MCF 10A (cell line): ENCODE measurements at places on chromosomes 1 and 21. TPM values are rescaled to one million over a fixed set of nuclear protein-coding genes. Genes with fewer than 3 reads are reported as not detected.

DNA sequence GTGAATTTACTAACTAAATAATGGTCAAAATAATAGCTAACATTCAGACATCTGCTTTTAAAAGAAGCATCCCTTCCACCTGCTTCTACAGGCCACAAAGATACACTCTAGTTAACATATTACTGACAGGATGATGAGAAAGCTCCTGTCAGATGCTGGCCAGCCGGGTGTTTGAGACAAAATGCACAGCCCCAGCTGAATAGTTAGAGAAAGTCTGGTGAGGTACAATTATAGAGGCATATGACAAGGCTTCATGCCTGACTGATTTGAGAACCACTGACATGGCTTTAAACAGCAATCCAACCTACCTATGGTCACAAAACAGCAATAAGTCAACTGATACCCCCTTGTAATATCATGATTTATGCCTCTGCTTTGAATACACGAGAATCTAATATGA lies 137.0 kb downstream of the DENND1B start:
- no peaks in the 10 kb centered on the region for H3K27me3 ChIP-seq
- no peak overlapping the region for H3K27ac ChIP-seq
- peaks cover 12% of the 10 kb centered on the region for H3K36me3 ChIP-seq
- no peaks in the 10 kb centered on the region for H3K4me1 ChIP-seq

Gene KRTAP21-2
- total RNA-seq = not detected in 2 replicates

Gene NES
- total RNA-seq = not detected in 2 replicates

GRCh38 chr1:223621312-223621734 lies 44.2 kb downstream of the CAPN8 start:
- no peak overlapping the region for H3K4me3 ChIP-seq
- H3K27ac ChIP-seq = no peak overlapping the region
- H3K4me1 ChIP-seq = no peaks in the 10 kb centered on the region
- no peaks in the 10 kb centered on the region for H3K27me3 ChIP-seq
- no peaks in the 10 kb centered on the region for H3K36me3 ChIP-seq

Gene PIGR
- not detected in 2 replicates for total RNA-seq

Gene OPRD1
- not detected in 2 replicates for total RNA-seq

GRCh38 chr1:235902677-235903542 lies 36.2 kb upstream of the LYST start:
- no peaks in the 10 kb centered on the region for H3K27me3 ChIP-seq
- H3K4me1 ChIP-seq = peaks cover 45% of the 10 kb centered on the region
- DNase-seq = peak; percentile 99
- peak overlapping the region; percentile 15 for H3K4me3 ChIP-seq

DNA sequence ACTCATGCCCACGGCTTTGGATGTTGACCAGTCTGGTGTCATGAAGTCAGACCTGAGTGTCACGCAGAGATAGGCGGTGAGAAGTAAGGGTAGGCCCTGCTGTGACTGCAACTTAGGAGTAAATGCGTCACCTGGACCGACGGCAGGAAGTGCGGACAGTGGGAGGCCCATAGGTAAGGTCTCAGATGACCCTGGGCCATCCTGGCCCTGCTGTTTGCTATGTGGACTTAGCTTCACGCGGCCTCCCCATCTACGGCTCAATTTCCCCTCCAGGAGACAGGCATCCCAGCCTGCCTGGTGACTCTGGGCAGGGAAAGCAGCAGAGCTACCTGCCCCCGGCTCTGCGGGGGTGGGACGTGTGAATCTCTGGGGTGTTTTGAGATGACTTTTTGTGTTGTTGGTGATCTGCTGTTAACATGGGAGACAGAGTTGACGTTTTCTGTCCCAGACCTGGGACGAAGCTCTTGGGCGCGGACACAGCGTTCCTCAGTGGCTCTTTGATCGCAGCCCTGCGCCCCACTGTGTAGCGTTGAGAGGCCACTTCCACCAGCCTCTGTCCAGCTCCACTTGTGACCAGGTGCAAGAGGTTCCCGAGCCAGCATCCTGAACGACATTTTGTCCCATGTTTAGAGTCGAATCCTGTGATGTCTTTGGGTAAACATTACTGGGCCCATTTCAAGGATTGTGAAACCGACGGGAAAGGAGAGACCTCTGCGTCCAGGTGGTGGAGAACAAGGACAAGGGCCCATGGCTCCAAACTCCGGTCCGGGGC lies 39.9 kb downstream of the CRYAA start:
- H3K4me1 ChIP-seq = no peaks in the 10 kb centered on the region
- H3K36me3 ChIP-seq = no peaks in the 10 kb centered on the region
- no peak overlapping the region for H3K4me3 ChIP-seq
- H3K27me3 ChIP-seq = no peaks in the 10 kb centered on the region
- no peak for DNase-seq

DNA sequence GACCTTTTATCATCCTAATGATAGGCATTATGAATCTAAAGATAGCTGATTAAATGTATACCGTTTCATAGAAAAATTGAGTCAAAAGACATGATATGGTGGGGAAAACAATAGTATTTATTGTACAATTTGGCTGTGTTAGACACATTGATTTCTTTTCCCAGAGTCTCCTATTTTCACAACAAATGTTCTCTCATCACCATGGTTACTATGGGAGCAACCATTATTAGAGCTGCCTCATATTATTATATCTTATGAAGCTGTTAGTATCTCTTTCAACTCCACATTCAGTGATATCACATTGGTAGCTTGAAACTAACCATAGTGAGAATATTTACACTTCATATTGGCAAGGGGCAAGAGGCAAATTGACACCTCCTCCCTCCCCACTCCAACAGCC lies 10.7 kb upstream of the CTH start:
- no peaks in the 10 kb centered on the region for H3K4me1 ChIP-seq
- no peaks in the 10 kb centered on the region for H3K36me3 ChIP-seq
- no peaks in the 10 kb centered on the region for H3K27me3 ChIP-seq
- no peak overlapping the region for H3K4me3 ChIP-seq

Gene RHD
- total RNA-seq = not detected in 2 replicates

DNA sequence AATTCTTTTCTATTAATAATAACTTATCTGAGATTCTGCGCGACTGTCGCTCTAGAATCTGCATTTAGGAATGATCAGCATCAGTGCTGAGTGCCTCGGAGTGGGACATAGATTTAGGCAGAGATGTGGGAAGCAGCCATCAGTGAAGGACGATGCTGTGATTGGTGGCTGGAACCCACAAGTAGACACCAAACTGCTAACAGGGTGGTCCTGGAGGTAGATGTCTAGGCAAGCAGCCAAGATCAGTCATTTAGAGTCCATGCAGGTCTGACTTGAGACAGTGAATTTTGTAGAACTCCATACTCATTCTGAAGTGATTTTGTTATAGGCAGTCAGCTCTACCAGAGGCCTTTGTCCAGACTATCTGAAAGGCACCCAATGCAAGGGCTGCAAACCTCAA lies 51.8 kb upstream of the LYST start:
- peak overlapping the region; percentile 81 for H3K27ac ChIP-seq
- no peak for DNase-seq
- no peak overlapping the region for H3K4me3 ChIP-seq

GRCh38 chr1:65310078-65310587 lies 790 bp downstream of the DNAJC6 start:
- no peak for DNase-seq
- no peak overlapping the region for H3K27ac ChIP-seq
- H3K36me3 ChIP-seq = peaks cover 5% of the 10 kb centered on the region

DNA sequence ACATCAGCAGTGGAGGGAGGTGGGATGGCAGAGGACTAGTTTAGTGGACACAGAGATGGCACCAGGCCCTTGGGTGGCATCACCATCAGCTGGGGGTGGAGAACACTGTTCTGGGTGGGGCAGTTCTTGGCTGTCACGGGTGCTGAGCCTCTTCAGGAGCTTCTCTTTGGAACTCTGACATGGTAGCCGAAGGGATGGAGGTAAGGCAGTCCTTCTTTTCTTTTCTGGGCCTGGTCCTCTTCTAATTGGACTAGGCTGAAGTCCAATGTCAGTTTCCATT lies 8.3 kb upstream of the MEF2D start:
- peak overlapping the region; percentile 52 for H3K4me3 ChIP-seq
- H3K27me3 ChIP-seq = no peaks in the 10 kb centered on the region
- peaks cover 14% of the 10 kb centered on the region for H3K36me3 ChIP-seq
- peak overlapping the region; percentile 77 for H3K27ac ChIP-seq
- DNase-seq = no peak

GRCh38 chr1:204503913-204504519 lies 9.4 kb upstream of the PIK3C2B start:
- no peak for DNase-seq
- no peak overlapping the region for H3K27ac ChIP-seq
- H3K27me3 ChIP-seq = no peaks in the 10 kb centered on the region
- H3K36me3 ChIP-seq = peaks cover 23% of the 10 kb centered on the region
- peaks cover 29% of the 10 kb centered on the region for H3K4me1 ChIP-seq
- no peak overlapping the region for H3K4me3 ChIP-seq

GRCh38 chr1:164337885-164338284 lies 221.1 kb upstream of the PBX1 start:
- H3K4me1 ChIP-seq = no peaks in the 10 kb centered on the region
- H3K36me3 ChIP-seq = no peaks in the 10 kb centered on the region
- no peaks in the 10 kb centered on the region for H3K27me3 ChIP-seq
- H3K4me3 ChIP-seq = no peak overlapping the region
- DNase-seq = peak; percentile 32

- H3K27me3 ChIP-seq = no peaks in the 10 kb centered on the region
- H3K4me1 ChIP-seq = peaks cover 12% of the 10 kb centered on the region
- no peak overlapping the region for H3K27ac ChIP-seq
- peaks cover 22% of the 10 kb centered on the region for H3K36me3 ChIP-seq
- H3K4me3 ChIP-seq = no peak overlapping the region
Observed at GRCh38 chr1:25473653-25474225, 43.0 kb downstream of the MACO1 start.

Gene ST6GALNAC5
- 2.1 and 3.3 TPM in 2 replicates for total RNA-seq

DNA sequence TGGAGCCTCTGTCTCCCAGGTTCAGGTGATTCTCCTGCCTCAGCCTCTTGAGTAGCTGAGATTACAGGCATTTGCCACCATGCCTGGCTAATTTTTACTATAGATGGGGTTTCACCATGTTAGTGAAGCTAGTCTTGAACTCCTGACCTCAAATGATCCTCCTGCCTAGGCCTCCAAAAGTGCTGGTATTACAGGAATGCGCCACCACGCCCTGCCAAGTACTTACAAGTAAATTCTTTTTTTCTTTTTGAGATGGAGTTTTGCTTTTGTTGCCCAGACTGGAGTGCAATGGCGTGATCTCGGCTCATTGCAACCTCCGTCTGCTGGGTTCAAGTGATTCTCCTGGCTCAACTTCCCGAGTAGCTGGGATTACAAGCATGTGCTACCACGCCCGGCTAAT lies 42.5 kb downstream of the RPRD2 start:
- no peak overlapping the region for H3K4me3 ChIP-seq
- H3K36me3 ChIP-seq = no peaks in the 10 kb centered on the region
- no peak for DNase-seq
- no peak overlapping the region for H3K27ac ChIP-seq

DNA sequence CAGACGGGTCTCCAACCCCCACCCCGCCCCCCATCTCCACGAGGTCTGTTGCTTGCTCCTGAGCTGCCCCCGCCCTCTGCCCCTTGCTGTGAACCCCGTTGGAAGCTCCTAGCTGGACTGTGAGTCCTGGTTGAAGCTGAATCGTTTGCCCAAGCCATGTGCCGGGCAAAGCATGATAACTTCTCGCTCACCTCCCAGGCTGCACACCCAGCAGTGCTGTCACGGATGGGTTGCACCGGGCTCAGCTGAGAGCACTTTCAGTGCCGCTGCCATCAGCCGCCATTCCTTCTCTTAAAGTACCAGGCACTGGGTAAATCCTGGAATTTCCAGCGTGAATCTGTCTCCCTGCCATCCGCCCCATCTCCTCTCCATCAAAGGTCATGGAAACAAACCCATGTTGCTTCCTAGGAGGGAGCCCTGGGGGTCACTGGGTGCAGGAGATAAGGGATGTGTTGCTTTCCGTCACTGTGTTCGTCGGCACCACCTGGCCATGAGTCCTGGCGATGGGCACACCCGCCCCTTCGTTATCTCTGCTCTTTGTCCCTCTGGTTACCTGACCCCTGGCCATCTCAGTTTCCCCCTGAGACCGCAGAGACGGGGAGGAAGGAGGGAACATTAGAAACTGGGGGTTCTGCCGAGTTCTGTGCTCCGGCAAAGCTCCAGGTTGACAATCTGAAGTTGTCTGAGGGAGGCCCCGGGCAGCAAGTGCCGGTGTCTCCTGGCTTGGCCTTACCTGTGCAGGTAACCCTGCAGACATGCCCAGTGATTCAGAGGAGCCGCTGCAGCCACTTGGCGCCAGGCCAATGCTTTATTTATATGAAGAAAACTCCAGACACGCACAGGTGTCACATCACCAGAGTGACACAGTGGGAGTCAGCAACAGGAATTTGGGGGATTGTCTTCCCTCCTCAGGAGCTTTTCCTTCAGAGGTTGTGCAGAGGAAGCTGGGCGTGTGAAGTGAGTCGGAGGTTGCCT lies 2.7 kb downstream of the PDE9A start:
- DNase-seq = peak; percentile 29
- H3K27me3 ChIP-seq = peaks cover 72% of the 10 kb centered on the region
- no peaks in the 10 kb centered on the region for H3K36me3 ChIP-seq
- no peak overlapping the region for H3K4me3 ChIP-seq
- H3K27ac ChIP-seq = no peak overlapping the region

DNA sequence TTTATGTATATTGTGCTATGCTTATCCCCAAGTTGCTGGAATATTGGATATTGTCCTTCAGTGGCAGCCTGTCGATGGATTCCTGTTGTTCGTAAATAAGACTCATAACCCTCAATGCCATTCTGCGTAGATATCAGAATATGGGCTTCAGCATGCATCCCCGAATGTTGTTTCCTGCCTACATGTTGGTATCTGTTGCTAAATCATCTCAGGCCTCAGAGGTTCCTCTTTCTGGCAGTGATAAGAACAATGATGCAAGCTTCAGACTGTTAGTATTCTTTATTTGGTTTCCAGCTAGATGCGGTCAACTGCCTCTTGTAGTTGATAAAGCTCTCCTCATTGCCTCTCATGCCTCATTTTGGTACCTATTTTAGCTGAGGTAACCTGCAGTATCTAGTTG lies 2082.6 kb downstream of the MRPL39 start:
- H3K27me3 ChIP-seq = no peaks in the 10 kb centered on the region
- H3K4me3 ChIP-seq = no peak overlapping the region
- no peaks in the 10 kb centered on the region for H3K36me3 ChIP-seq
- DNase-seq = no peak
- H3K27ac ChIP-seq = no peak overlapping the region

DNA sequence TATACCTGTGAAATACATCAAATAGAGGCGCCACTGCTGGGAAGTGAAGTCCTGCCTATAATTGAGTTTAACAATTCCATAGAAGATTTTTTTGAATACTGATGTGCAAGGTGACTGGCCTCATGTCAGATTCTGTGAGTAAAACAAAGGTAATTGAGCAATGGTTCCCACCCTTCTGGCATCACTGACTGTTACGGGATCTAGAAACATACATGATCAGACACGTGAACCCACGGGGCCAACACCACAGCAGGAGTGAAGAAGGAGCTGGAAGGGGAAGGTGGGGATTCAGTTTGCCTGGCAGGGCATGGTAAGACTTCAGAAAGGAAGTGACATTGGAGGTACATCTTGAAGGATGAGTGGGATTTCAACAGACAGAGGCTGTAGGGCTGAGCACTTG lies 270.2 kb downstream of the DISC1 start:
- DNase-seq = peak; percentile 74
- no peaks in the 10 kb centered on the region for H3K27me3 ChIP-seq
- no peak overlapping the region for H3K4me3 ChIP-seq
- peaks cover 6% of the 10 kb centered on the region for H3K36me3 ChIP-seq
